ENCODE measurements at places on chromosomes 11 and 22.

- H3K36me3 ChIP-seq, result no peaks in the 10 kb centered on the region
- H3K4me3 ChIP-seq, result no peak overlapping the region
- DNase-seq, result no peak
- peaks cover 9% of the 10 kb centered on the region for H3K4me1 ChIP-seq
- H3K27ac ChIP-seq, result no peak overlapping the region
These were observed 2.7 kb downstream of the CRYBB1 start for GRCh38 chr22:26615149-26615548.

DNA sequence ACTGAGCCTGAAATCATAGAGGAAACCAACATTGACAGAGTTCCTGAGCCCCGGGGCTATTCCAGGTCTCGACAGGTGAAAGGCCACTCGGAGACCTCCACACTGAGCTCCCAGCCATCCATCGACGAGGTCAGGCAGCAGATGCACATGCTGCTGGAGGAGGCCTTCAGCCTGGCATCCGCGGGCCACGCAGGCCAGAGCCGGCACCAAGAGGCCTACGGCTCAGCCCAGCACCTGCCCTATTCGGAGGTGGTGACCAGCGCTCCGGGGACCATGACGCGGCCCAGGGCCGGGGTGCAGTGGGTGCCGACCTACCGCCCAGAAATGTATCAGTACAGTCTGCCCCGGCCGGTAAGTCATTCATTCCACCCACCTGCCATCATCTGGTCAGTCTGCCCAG lies 54.9 kb downstream of the C11orf91 start:
- no peaks in the 10 kb centered on the region for H3K4me1 ChIP-seq
- no peak overlapping the region for H3K27ac ChIP-seq
- H3K27me3 ChIP-seq, result no peaks in the 10 kb centered on the region
- no peak overlapping the region for H3K4me3 ChIP-seq
- no peak for DNase-seq

DNA sequence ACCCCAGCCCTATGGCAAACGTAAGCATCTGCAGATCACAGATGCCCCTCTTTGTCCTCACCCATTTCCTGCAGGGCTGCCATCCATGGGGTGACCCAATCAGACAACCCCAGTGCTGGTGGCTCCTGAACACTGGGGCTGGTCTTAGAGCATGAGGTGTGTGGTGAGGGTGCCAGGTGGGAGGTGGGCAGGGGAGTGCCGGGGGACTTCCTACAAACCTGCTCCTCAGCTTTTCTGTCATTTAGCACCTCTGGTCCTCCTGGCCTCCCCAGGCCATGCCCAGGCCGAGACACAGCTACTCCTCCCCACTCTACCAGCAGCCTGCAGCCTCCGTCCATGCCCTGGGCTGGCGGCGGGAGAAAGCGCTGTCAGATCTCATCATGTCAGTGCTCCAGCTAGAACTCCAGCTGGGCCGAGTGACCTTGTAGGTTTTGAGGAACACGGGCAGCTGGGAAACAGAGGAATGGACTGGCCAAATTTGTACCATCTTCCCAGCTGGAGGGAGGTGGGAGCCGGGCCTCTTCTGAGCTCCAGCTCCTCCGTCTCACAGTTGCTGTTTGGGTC lies 157.7 kb upstream of the NECTIN1 start:
- DNase-seq, result no peak
- H3K4me3 ChIP-seq, result no peak overlapping the region
- no peaks in the 10 kb centered on the region for H3K27me3 ChIP-seq
- peaks cover 55% of the 10 kb centered on the region for H3K4me1 ChIP-seq

- H3K27ac ChIP-seq, result no peak overlapping the region
- no peaks in the 10 kb centered on the region for H3K36me3 ChIP-seq
- no peaks in the 10 kb centered on the region for H3K27me3 ChIP-seq
- no peak overlapping the region for H3K4me3 ChIP-seq
- no peak for DNase-seq
- no peaks in the 10 kb centered on the region for H3K4me1 ChIP-seq
These were observed 457.5 kb upstream of the CCDC179 start for GRCh38 chr11:23317816-23318215.

- peaks cover 5% of the 10 kb centered on the region for H3K4me1 ChIP-seq
- no peak overlapping the region for H3K4me3 ChIP-seq
- no peak overlapping the region for H3K27ac ChIP-seq
- H3K36me3 ChIP-seq, result no peaks in the 10 kb centered on the region
- no peak for DNase-seq
- H3K27me3 ChIP-seq, result no peaks in the 10 kb centered on the region
These were observed 90.3 kb downstream of the RPL27A start for GRCh38 chr11:8772571-8773519.

GRCh38 chr11:15057329-15057728 lies 16.1 kb upstream of the CALCB start:
- no peaks in the 10 kb centered on the region for H3K4me1 ChIP-seq
- no peaks in the 10 kb centered on the region for H3K27me3 ChIP-seq

DNA sequence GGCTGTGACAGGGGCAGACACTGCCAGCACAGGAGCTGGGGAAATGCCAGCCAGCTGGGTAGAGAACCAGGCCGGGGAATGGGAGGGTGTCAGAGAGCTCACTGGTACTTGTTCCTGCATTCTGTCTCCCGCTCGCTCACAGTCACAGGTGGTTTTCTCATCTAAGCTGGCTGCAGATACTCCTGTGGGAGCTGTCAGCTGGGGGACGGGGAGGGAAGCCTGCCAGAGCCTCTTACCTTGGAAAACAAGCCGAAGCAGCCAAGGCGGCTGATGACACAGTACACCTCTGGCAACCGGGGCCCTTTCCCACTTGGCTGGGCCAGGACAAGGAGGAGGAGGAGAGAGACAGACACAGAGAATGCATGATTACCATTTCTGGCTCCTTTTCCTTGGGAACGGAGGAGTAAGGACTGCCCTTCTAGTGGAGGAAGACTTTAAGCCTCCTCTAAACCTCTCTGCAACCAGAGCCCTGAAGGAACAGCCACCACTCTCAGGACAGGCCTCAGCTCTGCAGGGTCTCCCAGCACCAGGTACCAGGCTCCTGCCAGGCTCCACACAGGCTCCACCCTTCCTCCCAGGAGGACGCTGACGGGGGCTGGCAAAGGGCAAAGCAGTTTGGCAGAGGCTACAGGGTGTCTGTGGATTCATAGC lies 25.1 kb downstream of the RPL27A start:
- no peak for DNase-seq
- H3K27me3 ChIP-seq, result no peaks in the 10 kb centered on the region
- H3K36me3 ChIP-seq, result no peaks in the 10 kb centered on the region

DNA sequence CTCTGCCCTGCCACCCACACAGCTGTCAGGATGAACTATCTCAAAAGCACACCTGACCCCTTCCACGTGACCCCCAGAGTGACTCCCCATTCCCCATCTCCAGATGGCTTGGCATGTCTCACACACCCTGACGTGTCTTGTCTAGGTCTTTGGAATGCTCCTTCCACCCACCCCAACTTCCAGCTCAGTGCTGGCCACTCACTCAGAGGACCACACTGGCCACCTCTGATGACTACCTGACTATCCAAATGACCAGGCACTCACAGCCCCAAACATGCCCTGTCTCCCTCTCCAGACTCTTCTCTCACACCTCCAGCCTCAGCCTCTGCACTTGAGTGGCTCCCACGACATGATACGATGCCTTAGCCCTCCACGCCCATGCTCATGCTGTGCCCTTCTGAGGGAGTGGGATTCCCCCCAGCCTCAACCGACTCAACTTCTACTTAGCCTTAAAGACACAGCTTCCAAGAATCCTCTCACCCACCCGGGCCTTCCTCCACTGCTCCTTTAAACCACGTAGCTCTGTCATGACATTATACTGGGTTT lies 259.4 kb downstream of the BUD13 start:
- H3K4me3 ChIP-seq, result no peak overlapping the region
- H3K27ac ChIP-seq, result no peak overlapping the region
- DNase-seq, result no peak
- H3K36me3 ChIP-seq, result no peaks in the 10 kb centered on the region

DNA sequence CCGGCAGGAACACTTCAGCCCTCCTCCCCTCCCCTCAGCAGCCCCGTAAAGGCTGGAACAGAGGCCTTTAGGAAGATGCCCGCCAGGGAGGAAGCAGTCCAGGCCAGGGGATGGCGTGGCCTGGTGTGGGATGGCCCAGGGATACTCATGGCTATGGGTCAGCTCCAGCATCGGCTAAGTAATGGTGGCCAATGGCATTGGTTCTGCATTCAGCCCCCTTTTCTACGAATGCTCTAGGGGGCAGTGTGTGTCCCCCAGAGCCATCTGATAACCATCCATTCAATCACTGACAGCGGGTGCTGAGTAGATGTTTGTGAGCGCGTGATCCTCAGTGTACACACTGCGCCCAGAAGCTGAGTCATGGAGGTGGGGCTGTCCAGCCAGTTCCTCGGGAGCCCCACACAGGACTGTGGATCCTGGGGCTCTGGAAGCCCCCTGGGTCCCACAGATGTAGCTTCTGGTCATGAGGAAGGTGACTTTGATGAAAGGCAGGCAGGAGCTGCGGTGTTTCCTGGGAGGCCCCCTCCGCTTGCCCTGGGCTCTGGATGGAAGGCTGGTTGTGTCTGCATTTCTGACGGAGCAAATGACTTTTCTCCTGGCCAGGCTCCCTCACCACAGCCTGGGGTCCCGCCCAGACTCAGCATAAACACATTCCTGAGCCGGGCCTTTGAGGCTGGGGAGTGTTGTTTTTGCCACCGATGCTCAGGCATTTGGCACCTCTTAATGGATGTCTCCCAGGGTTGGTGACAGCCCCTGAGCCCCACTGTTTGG lies 46.5 kb downstream of the FBLN1 start:
- DNase-seq, result peak; percentile 89
- H3K27ac ChIP-seq, result peak overlapping the region; percentile 4
- no peak overlapping the region for H3K4me3 ChIP-seq
- H3K36me3 ChIP-seq, result no peaks in the 10 kb centered on the region
- no peaks in the 10 kb centered on the region for H3K27me3 ChIP-seq

DNA sequence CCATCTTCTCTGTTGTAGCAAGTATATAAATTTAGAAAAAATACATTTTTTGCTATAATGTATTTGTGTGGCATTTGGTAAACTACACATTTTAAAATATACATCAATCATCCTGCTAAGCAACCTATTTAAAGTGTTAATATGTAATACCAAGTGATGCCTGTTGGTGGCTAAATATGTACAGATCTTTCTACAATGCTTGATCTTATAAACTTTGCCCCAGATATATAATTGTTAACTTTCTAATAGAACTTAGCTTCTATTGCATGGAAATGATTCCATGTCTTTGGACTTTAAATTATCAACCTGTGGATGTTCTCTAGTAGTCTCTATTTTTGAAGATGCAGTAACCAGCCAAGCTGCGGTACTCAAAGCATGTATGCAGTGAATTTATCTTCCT lies 1260.4 kb upstream of the RAG2 start:
- no peaks in the 10 kb centered on the region for H3K36me3 ChIP-seq
- peak; percentile 2 for DNase-seq
- peaks cover 9% of the 10 kb centered on the region for H3K4me1 ChIP-seq
- peak overlapping the region; percentile 73 for H3K27ac ChIP-seq
- H3K4me3 ChIP-seq, result no peak overlapping the region

- H3K4me1 ChIP-seq, result no peaks in the 10 kb centered on the region
- H3K27ac ChIP-seq, result no peak overlapping the region
- peak; percentile 73 for DNase-seq
- no peaks in the 10 kb centered on the region for H3K27me3 ChIP-seq
- no peak overlapping the region for H3K4me3 ChIP-seq
- H3K36me3 ChIP-seq, result no peaks in the 10 kb centered on the region
These were observed 150.7 kb downstream of the PKNOX2 start for GRCh38 chr11:125315079-125315740.

DNA sequence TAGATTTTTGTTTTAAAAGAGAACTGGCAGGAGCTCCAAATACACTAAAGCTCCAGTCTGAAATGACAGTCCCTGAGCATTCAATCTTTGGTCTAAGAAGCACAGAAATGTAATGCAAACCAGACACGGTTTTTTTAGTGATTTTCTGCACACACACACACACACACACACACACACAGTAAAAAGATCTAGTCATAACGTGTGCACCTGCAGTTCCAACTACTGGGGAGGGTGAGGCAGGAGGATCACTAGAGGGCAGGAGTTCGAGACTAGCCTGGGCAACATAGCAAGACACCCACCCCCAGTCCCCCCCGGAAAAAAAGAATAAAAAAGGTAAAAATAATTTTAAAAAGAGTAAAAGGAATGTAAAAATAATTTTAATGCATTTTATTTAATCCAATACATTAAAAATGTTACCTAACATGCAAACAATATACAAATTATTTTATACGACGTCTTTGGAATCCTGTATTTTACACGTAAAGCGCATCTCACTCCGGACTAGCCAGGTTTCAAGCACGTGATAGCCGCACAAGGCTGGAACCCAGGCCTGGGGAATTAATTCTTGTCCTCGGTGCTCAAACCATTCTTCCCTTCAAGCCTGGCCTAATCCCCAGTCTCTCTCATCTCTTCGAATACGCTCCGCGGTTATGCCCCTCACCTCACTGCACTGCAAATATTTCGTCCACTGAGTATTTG lies 762 bp upstream of the TBC1D22A start:
- H3K27ac ChIP-seq, result peak overlapping the region; percentile 97
- peak overlapping the region; percentile 96 for H3K4me3 ChIP-seq
- H3K4me1 ChIP-seq, result peaks cover 9% of the 10 kb centered on the region
- no peak for DNase-seq
- H3K36me3 ChIP-seq, result no peaks in the 10 kb centered on the region
- no peaks in the 10 kb centered on the region for H3K27me3 ChIP-seq

GRCh38 chr22:31238057-31238456 lies 26.0 kb downstream of the LIMK2 start:
- peaks cover 5% of the 10 kb centered on the region for H3K4me1 ChIP-seq
- no peak overlapping the region for H3K27ac ChIP-seq
- DNase-seq, result no peak

- no peaks in the 10 kb centered on the region for H3K36me3 ChIP-seq
- DNase-seq, result no peak
- H3K27me3 ChIP-seq, result no peaks in the 10 kb centered on the region
- H3K4me1 ChIP-seq, result no peaks in the 10 kb centered on the region
These were observed 857.2 kb upstream of the TENM4 start for GRCh38 chr11:80297858-80298632.

DNA sequence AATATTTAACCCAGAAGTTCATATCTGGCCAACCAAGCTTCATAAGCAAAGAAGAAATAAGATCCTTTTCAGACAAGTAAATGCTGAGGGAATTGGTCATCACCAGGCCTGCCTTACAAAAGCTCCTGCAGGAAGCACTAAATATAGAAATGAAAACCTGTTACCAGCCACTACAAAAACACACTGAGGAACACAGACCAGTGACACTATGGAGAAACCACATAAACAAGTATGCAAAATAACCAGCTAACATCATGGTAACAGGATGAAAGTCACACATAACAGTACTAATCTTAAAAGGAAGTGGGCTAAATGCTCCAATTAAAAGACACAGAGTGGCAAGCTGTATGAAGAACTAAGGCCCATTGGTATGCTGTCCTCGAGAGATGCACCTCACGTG lies 311.4 kb downstream of the DYNC2H1 start:
- H3K36me3 ChIP-seq, result no peaks in the 10 kb centered on the region
- no peak for DNase-seq
- no peak overlapping the region for H3K4me3 ChIP-seq

GRCh38 chr22:49045276-49045675 lies 782.4 kb downstream of the BRD1 start:
- no peaks in the 10 kb centered on the region for H3K4me1 ChIP-seq
- no peak for DNase-seq
- H3K4me3 ChIP-seq, result no peak overlapping the region
- H3K27ac ChIP-seq, result no peak overlapping the region

- no peaks in the 10 kb centered on the region for H3K27me3 ChIP-seq
- no peak for DNase-seq
- H3K36me3 ChIP-seq, result no peaks in the 10 kb centered on the region
- no peaks in the 10 kb centered on the region for H3K4me1 ChIP-seq
- no peak overlapping the region for H3K4me3 ChIP-seq
- H3K27ac ChIP-seq, result no peak overlapping the region
These were observed 372.1 kb downstream of the FAT3 start for GRCh38 chr11:92596596-92597317.

Data from cardiac muscle cell (in vitro differentiated cells and primary cell).